ENCODE measurements at places on chromosomes 3 and 15. TPM values are rescaled to one million over a fixed set of nuclear protein-coding genes. Genes with fewer than 3 reads are reported as not detected.

- no peak for DNase-seq
These were observed 326.5 kb upstream of the GBE1 start for GRCh38 chr3:82087958-82088357.

GRCh38 chr15:68598171-68599152 is 19.7 kb downstream of the CORO2B start:
- no peak for DNase-seq

Gene ABTB1
- polyA plus RNA-seq = 19.5 TPM

DNA sequence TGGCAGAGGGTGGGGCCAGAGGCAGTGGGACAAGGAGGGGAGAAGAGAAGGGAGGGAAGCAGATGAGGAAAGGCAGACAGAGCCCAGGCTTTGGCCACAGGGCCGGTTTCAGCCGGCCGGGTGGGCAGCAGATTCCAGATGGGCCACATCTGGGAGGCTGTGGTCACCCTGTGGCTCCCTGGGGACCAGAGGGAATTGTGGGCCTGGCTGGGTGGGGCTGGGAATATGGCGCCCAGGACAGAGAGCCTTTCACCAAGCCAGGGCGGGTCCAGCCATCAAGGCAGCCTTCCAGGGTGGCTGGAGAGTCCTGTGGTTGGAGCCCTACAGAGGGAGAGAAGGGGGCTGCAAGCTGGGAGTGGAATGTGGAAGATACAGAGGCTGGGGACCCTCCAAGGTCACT is 18.9 kb downstream of the PTH1R start:
- DNase-seq = no peak

- DNase-seq = no peak
These were observed 108.9 kb downstream of the RYR3 start for GRCh38 chr15:33419701-33420100.

DNA sequence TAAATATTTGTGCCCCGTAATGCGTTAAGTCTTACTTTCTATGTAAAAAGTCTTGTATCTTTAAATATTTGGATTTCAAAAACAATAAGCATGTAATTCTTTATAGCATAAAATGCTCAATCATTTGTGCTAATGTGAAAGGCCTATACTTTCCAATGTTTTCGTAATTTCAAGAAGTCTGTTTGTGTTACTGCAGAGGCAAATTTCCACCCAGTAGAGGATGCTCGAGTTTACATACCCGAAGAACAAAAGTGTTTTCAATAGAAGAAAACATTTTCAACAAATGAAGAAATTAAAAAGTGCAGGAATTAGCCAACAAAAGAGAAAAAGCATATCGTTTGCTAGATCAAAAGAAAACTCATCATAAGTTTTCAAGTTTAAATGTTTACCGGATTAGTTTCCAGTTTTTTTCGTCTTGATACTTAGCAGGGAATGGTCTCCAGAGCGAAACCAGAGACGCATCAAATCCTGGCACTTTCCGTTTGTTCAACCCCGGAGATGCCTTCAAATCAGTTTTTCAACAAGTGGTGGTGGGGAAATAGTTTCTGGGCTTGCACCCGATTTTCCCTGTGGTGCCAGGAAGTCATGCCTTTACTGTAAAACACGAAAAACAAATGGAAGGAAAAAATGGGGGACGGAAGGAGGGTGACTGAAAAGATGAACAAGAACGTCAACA is 1.0 kb downstream of the CGGBP1 start:
- no peak for DNase-seq

Gene IGSF10
- polyA plus RNA-seq = 0.02 TPM

Gene AGTR1
- polyA plus RNA-seq = 0.20 TPM

DNA sequence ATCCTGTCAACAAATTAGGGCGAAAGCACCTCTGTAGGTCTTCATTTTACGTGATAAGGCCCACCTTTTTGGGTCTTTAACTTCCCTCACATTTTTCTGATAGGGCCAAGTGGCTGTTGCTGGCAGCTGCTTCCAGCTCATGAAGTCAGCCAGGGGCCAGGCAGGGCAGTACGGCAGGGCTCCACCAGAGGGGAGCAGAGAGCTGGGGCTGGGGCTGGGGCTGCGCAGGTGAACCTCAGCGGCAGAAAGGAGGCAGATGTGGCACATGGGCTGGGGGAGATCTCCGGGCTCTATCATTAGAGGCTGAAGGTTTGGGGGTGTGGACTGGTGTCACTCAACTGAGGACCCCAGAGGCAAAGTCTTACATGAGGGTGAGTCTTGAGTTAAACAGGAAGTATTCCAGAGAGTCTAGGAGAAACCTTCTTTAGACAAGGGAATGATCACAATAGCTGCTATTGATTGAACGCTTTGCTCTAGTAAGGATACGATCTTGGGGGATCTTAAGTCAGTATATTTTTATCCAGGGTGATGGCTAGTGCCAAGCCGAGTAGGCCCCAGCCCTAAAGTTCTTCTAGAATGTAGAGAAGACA is 62.8 kb upstream of the MEX3B start:
- no peak for DNase-seq

GRCh38 chr15:32886459-32886858 is 168.7 kb downstream of the GREM1 start:
- DNase-seq = no peak

DNA sequence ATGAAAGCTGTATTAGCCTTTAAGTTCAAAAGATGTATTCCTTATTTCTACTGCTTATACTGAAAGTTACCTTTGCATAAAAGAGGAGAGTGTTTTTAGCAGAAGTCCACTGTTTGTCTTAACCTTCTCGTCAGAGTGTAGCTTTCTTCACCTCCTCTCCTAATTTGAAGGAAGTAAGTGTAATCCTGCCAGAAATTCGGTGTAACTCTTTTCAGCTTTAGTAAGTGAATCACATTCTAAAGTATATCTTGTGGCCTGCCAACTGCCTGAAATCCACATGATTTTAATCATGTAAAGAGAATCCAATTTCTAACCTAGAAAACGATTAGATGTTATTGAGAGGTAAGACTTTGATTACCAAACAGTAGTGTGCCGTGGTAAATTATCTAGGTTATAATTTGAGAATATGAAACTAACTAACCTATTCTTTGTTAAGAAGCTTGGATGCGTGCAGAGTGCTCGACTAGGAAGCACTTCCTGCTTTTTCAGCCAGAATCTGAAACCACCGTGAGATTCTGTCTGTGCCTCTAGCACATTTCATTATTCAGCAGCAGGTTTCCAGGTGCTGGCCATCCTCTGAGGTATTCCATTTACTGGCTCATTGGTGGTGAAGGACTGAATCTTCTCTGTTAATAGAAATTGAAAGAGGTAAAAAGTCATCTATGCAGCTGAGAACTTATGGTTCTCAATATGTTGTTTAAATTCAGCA is 7.5 kb downstream of the GYG1 start:
- DNase-seq = no peak

Gene CAND2
- polyA plus RNA-seq = 5.8 TPM

- no peak for DNase-seq
These were observed 1159.5 kb downstream of the IGSF11 start for GRCh38 chr3:117874904-117875874.
